ENCODE measurements at places on chromosomes 6 and 20.

- no peak for DNase-seq
Observed at GRCh38 chr20:44707018-44707579, 8.1 kb upstream of the CCN5 start.

GRCh38 chr6:103122766-103123601 lies 1729.5 kb downstream of the GRIK2 start:
- no peak for DNase-seq

GRCh38 chr6:108562503-108562993 lies 1.8 kb downstream of the FOXO3 start:
- no peak for DNase-seq

DNA sequence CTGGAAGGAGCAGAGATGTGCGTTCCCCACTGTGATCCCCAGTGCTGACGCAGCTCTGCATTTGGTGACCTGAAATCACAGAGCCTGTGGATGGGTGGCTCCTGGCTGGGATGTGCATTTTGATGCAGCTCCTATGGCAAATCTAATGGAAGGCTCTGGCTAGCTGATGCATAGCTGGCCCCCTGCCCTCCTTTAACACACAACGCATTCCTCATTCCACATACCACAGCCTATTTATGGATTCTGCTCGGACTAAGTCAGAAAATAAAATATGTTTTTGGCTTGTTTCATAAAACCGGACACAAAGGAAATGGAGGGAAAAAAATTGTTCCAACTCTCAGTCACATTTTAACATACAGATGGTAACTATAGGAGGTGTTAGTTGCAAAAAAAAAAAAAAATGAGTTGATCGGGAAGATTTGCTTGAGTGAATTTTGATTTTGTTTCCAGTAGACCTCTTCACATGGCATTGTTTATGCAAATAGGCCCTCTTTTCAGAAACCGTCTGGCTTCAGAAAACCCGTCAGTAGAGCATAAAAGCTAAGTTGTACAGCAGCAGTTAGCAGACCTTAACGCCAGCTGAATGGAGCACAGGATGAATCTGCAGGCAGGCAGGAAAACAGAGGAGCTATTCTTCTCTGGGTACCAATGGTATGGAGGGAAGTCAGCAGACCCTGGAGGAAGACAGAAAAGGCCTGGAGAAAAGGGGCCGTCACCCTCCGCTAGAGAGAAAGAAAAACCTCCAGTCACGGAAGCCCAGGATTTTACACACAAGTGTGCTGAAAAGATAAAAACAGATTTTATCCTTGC lies 215.4 kb downstream of the HDGFL1 start:
- DNase-seq, result no peak

- DNase-seq, result no peak
Observed at GRCh38 chr20:59435518-59435917, 135.1 kb downstream of the EDN3 start.

GRCh38 chr6:104541411-104541810 lies 318.3 kb downstream of the HACE1 start:
- DNase-seq, result no peak

Measured in stimulated activated CD4-positive, alpha-beta T cell treated with anti-CD3 and anti-CD28 coated beads, TNF-alpha, amount 100 ng/mL, for 1 hour (primary cell).